Psoas muscle (tissue), 8 donors: ENCODE measurements at places on chromosomes 2 and 18. TPM values are rescaled to one million over a fixed set of nuclear protein-coding genes. Genes with fewer than 3 reads are reported as not detected.

Gene ZNF516
- polyA plus RNA-seq: 2.7 TPM

Gene PARD6G
- polyA plus RNA-seq: 0.39 TPM

Gene STARD6
- polyA plus RNA-seq: not detected

Gene ZNF397
- 15.2 TPM for polyA plus RNA-seq

Gene NEMP2
- 0.38 TPM for polyA plus RNA-seq

Gene CTNNA2
- polyA plus RNA-seq: 0.17 TPM

Gene TMEM163
- 0.19 TPM for polyA plus RNA-seq

Gene MAP3K19
- polyA plus RNA-seq: not detected

Gene GREB1L
- polyA plus RNA-seq: 8.9 TPM

GRCh38 chr18:51321696-51322095 is 124.2 kb upstream of the MEX3C start:
- no peak for DNase-seq

- no peak for DNase-seq
Observed at GRCh38 chr18:79693561-79694205, 14.1 kb downstream of the CTDP1 start.

DNA sequence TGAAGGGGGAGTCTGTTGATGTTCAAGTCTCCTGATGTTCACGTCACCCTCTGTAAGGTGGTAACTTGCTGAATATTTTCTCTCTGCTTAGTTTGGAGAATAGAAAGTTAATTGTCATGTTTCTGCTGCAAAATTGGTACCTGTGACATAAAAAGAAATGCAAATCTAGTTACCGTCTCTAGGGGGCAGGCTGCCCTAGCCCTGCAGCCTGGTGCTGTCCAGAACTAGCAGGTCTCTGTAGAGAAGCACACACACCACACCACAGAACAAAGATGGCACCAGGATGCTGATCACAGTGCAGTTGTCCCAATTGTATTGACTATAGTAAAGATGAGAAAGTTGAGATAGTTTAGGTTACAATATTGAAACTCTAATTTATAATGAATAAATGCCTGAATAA is 47.0 kb downstream of the SLC9A4 start:
- no peak for DNase-seq

DNA sequence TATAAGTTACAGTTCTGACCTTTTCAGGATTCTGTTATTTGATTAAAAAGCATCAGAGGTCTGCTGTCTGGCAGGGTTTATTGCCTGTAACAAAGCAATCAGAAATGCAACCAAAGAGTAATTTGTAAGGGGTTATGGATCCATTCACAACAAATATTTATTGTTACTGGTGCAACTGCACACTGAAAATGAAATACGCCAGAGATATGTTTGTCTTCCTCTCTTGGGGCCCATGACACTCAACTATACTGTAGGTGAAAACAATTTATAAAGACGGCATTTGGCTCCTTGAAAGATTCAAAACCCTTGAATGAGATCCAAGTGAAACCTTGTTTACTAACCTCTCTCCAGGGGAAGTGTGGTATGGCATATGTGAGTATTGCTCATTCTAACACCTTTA is 452.2 kb downstream of the MBD2 start:
- DNase-seq: no peak

- DNase-seq: no peak
Observed at GRCh38 chr2:236552212-236552542, 17.4 kb upstream of the ACKR3 start.

DNA sequence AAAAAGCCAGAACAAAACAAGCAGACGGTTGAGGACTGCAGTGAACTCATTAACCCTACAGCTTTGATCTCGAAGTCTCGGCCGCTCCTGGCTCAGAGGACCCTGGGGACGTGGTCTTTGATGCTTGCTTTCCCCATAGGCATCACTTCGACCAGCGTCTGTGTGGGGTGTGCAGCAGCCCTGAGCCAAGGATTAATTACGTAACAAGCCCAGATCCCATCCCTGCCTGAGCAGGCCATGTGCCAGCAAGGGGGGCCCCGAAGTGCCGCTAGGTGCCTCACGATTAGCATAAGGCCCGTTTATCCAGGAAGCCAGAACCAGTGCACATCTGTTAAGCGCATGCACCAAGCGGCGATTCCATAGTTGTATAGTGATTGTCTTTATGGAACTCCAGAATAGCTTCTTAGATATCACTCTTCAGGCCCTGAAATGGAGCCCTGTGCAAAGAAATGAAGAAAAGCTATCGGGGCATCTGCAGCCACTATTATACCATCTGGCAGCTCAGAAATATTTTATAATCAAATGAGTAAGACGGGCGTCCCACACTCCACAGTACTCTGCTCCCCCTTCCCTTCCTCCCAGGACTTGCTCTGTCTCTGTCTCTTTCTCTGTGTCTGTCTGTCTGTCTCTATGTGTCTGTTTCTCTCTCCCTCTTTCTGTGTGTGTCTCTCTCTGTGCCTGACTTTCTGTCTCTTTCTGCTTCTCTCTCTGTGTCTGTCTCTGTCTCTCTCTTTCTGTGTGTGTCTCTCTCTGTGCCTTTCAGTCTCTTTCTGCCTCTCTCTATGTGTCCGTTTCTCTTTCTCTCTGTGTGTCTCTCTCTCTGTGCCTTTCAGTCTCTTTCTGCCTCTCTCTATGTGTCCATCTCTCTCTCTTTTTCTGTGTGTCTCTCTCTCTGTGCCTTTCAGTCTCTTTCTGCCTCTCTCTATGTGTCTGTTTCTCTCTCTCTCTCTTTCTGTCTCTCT is 41.7 kb downstream of the HPCAL1 start:
- no peak for DNase-seq

DNA sequence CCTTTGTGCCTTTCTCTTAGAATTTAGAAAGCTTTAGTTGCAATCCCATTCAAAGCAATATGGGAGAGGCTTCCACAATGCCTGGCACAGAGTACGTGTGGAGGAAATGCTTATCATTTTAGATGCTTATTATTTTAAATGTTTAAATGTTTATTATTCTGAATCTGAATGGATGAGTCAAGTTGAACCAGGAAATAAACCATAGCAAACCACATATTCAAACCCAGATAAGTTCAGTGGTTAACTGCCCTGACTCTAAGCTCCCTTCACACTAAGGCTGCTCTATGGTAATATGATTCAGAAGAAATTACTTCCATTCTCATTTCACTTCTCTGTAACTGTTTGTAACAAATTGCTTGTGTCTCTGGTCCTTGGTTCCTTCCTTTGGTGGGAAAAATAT is 5.2 kb upstream of the PPP4R1 start:
- no peak for DNase-seq

GRCh38 chr2:187003611-187004010 is 154.6 kb upstream of the ZSWIM2 start:
- DNase-seq: no peak
